ENCODE measurements at places on chromosomes 11 and 22. TPM values are rescaled to one million over a fixed set of nuclear protein-coding genes. Genes with fewer than 3 reads are reported as not detected.

ROBO4 gene
- not detected for total RNA-seq

OR4C3 gene
- total RNA-seq = not detected

LRRN4CL gene
- 0.14 TPM for total RNA-seq

DNAJB7 gene
- total RNA-seq = not detected

DEFB131B gene
- not detected for total RNA-seq

LRP4 gene
- total RNA-seq = 1.0 TPM

AQP11 gene
- 0.39 TPM for total RNA-seq

Data from H4 (cell line).